ENCODE measurements at places on chromosomes 7 and 10. TPM values are rescaled to one million over a fixed set of nuclear protein-coding genes. Genes with fewer than 3 reads are reported as not detected.

The ZP3 gene
- total RNA-seq, result not detected

The NEUROD6 gene
- not detected for total RNA-seq

The GCK gene
- total RNA-seq, result 0.75 TPM

The AKR1C4 gene
- total RNA-seq, result not detected

The CAV1 gene
- 571 TPM for total RNA-seq

The NPC1L1 gene
- 0.57 TPM for total RNA-seq

The KCP gene
- total RNA-seq, result 0.13 TPM

The ST8SIA6 gene
- 1.2 TPM for total RNA-seq

The IFIT3 gene
- 8.7 TPM for total RNA-seq

The CTBP2 gene
- 69.7 TPM for total RNA-seq

The GRK5 gene
- total RNA-seq, result 43.6 TPM

The SPDYE5 gene
- not detected for total RNA-seq

The MBL2 gene
- not detected for total RNA-seq

The NIPSNAP2 gene
- 119 TPM for total RNA-seq

The HTR7 gene
- 0.40 TPM for total RNA-seq

The ABCB4 gene
- 0.66 TPM for total RNA-seq

The SEMA3D gene
- total RNA-seq, result 2.2 TPM

The HBP1 gene
- total RNA-seq, result 60.4 TPM

The SOSTDC1 gene
- total RNA-seq, result 0.71 TPM

The FAM149B1 gene
- 15.0 TPM for total RNA-seq

All from esophagus muscularis mucosa (tissue), 4 donors.